ENCODE measurements at places on chromosomes 1 and 21.

- DNase-seq, result no peak
Measured at GRCh38 chr1:93123201-93123783, 44.2 kb downstream of the MTF2 start.

DNA sequence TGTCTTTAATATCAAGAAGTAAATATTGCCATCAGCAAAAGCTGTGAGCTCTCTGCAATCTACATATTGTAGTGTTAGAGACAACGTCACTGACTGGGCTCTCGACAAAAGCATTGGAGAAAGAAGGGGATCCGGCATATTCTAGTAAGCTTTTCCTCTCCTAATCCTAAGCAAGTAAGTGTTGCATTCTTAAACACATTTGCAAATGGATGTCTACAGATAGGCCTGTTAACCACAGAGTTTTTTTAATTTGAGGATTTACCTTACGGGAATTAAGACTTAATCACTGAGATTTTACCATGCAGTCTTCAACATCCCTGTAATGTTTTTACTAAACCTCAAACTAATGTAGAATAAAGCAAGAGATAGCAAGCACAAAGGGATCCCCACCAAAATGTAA, 426.5 kb upstream of the CAMK1G start:
- no peak for DNase-seq

GRCh38 chr1:197143276-197143675, 3.2 kb downstream of the ASPM start:
- DNase-seq, result no peak

GRCh38 chr21:42567214-42567555, 53.5 kb downstream of the SLC37A1 start:
- DNase-seq, result no peak

DNA sequence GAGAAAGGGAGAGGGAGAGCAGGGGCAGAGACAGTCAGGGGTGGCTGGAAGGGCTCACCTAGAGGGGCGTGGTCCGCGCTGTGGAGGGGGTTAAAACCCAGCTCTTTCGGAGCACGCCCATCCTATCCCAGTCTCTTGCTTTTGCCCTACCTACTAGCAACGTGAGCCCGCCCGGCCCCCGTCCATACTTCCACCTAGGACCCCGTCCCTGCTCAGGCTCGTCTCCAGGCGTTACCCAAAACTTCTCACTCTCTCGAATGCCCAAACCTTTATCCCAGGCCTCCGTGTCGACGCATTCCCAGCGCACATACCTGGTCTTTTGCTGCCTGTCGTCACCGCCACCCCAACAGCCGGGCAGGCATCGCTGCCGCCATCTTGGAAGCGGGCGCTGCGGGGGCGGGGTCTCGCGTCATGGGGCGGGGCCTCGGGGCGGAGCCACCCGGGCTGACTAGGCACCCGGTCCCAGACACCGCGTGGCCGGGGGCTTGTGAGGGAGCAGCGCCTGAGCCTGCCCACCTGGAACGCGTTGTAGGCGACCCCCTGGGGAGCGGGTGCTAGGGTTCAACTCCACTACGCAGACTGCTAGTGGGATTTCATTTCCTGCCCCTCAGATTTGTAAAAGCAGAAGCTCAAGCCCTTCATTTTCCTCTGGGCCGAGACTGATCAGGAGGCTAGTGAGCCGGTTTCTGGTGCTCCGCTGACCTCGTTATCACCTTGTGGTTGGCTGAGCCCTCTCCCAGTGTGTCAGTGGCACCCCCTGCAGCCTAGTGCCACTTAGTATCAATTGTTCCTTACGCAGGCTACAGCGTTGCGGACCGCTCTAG, at the start of gene B4GALT3:
Gene B4GALT3 (minus strand): TSS at position 396 of the 824 bp plus-strand sequence. CDS start 1,447 bp downstream, outside the sequence.
- DNase-seq, result peak; percentile 97

GRCh38 chr21:37627074-37627473, 260.5 kb downstream of the DYRK1A start:
- no peak for DNase-seq

DNA sequence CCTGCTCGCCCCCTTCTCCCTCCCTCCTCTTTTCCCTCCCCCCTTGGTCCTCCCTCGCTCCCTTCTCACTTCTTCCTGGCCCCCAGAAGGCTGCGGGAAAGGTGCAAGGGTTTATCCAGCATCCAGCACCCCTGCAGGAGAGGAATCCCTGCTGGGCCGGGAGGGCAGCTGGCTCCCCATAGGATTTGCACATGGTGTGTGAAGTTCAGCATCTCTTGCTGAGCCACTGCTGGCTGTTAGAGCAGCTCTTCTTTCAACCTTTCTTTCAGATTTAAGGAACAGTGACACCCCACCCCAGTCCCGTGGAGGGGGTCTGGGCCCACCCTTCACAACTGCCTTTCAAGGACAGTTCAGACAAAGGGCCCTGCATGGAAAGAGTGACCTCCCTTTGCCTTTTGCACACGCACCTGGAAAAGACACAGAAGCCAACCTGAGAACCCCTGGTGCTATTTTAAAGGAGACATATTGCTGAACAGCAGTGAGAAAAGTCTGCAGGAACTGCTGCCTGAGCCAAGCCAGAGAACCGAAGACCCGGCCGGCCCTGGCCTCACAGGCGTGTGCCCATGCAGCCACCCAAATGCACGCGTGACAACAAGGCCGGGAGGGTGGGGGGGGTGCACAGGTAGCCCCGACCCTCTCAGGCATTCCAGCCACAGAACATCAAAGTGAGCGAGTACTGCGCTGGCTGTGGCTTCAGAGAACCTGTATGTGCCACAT, 66.6 kb downstream of the SLC37A1 start:
- no peak for DNase-seq

GRCh38 chr1:16142383-16142995, 13.4 kb downstream of the EPHA2 start:
- no peak for DNase-seq

- no peak for DNase-seq
Measured at GRCh38 chr1:60791226-60791625, 291.1 kb upstream of the NFIA start.
